ENCODE measurements at places on chromosomes 5 and 9.

DNA sequence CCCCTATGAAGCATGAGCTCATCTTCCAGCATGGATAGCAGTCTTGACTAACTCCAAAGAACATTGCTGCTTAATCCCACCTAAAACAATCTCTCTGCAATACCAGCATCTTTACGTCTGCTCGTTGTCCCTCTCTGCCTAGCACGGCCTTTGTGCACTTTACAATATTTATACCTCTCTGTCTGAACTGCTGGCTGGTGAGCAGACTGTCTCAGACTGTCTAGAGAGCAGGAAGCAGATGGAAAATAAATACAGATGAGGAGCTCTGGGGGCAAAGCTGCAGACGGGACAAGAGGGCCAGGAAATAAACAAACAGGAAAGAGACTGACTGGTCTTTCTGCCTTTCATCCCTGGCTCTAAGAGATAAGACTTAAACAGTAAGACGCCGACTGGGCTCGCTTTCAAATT, 224.8 kb downstream of the ENC1 start:
- no peak for DNase-seq

- DNase-seq, result no peak
These were observed 383.9 kb upstream of the DAB2 start for GRCh38 chr5:39808656-39809055.

GRCh38 chr9:81798606-81799005, 109.3 kb upstream of the TLE1 start:
- DNase-seq, result no peak

DNA sequence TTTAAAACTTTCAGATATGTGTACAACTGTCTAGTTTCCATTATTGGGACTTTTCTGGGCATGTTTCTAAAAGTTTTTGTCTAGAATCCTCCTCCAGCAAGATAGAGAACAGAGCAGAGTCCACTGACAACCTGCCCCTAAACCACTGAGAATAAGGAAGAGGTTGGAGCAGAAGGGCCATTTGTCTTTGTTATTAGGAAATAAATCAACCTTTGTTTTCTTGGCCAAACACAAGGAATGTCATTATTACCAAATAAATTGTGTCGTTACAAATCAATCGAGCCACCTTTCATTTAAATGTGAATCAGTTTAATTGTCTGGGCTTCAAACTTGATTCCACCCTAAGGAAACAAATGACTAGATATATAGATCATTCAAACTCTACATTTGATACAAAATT, 81.4 kb downstream of the GAS1 start:
- no peak for DNase-seq

- DNase-seq, result no peak
These were observed 45.7 kb upstream of the SLCO4C1 start for GRCh38 chr5:102341681-102342288.

DNA sequence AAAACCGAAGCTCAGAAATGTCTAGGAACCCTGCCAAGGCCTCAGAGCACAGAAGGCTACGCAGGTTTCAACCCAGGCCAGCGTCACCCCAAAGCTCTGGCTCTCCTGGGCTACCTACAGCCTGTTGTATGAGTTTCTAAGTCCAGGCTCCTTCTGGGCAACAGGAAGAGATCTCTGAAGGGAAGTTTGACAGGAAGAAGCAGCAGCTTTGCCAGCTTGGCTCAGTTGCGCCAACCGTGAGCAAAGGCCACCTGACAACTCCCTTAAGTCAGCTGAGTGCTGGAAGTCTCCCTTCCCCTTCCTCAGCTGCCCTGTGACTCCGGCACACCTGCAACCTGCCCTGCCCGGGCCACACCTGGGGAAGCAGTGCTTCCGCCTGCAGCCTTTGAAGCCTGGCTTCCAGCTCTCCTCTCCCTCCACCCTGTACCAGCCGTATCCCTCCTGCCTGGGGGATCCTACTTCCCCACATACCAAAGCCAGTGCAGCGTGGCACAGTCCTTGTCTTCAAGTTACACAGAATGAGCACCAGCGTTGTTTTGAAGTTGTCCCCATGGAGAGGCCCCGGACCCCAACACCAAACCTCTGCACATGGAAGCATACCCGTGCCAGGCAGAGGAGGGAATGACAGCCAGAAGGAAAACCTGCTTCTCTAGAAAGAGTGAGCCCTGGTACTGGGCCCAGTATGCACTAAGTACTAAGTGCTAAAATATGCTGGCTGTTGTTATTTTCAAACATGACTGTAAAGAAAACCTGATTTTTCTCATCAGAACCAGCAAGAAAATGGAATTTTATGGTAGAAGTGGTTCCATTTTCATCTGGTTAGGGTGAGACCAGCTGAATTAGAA, 36.5 kb downstream of the SHB start:
- no peak for DNase-seq

DNA sequence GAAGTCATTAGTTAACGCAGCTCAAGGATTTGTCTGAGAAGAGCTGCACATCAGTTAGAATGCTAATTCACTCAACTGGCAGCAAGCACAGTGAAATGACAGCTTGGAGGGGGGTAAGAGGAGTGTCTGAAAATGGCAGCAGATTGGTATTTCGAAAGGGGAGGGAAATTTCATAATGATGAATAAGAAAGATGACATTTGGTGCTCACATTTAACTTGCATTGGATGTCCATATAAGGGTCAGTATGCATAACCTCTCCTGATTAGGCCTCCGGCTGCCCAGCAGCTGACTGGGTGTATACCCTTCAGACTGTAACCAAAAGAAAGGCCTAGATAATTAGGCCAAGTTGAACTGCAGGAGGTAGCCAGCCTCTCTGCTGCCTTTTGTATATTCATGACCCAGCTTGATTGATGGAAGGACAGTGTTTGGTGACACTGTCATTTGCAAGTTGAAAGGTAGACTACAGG, 131.0 kb downstream of the PBX3 start:
- no peak for DNase-seq

- DNase-seq, result no peak
These were observed 969 bp downstream of the CLK4 start for GRCh38 chr5:178625679-178626483.

DNA sequence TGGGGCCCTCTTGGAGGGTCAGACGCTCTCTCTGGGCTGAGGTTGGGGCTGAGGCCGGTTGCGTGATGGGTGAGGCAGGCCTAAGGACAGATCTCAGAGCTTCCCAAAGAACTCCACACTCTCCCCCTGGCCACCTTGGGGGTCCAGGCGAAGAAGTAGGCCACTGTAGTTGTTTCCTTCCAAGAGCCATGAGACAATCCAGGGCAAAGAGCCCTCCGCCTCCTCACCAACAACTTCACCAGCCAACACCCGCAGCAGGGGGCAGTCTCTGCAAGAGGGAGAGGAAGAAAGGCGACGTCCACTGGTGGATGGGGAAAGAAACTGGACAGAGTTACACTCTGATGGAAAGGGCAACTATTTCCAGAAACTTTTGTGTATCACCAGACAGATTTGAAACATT, 10.7 kb downstream of the SLC35A4 start:
- DNase-seq, result no peak

DNA sequence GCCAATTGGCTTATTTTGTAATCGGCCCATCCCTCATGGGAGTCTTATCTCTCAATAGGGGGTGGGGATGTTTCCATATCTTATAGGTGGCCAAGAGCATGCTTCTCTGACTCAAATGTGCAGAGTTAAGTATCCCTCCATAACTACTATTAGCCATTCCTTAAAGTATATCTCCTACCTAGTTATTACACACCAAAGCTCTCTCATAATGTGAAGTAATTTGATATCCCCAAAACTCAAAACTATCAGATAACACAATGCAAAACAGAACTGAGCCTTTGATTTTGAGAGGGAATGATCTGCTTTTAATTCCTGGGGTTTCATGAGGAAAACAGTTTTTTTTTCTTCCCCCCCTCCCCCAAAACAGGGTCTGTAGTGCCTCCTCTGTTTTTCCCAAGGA, 28.4 kb downstream of the UNC13B start:
- no peak for DNase-seq

GRCh38 chr5:76537073-76537543, 86.1 kb downstream of the F2RL2 start:
- no peak for DNase-seq

- DNase-seq, result peak; percentile 58
These were observed 339.6 kb upstream of the CCNH start for GRCh38 chr5:87752362-87752761.

DNA sequence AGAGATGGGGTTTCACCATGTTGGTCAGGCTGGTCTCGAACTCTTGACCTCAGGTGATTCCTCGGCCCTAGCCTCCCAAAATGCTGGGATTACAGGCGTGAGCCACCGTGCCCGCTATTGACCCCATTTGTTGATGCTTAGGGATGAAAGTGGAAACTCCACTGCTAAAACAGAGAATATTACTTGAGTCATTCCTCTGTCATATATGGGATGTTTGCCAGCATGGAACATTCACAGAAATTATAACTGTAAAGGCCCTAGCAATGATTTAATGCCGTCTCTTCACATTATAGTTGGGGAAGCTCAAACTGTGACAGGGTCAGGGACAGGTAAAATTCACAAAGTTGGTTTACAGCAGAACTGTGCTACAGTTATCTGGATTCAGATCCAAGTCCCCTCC, 94.5 kb downstream of the TMC1 start:
- DNase-seq, result no peak

DNA sequence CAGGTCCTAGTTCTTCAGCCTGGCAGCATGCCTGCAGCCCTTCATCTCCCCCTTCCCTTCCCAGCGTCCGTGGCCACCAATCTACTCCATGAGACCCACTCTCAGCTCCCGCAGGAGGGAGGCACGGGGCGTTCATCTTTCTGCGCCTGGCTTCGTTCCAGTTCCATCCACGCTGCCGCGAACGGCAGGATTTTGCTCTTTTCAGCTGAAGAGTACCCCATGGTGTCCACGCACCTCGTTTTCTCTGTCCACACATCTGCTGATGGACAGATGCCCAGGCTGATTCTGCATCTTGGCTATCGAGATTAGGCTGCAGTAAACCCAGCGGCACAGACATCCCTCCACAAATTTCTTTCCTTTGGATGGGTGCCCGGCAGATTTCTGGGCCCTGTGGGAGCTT, 30.5 kb upstream of the NKD2 start:
- DNase-seq, result no peak

- DNase-seq, result no peak
These were observed 4.9 kb downstream of the NPDC1 start for GRCh38 chr9:137041124-137041523.

- no peak for DNase-seq
These were observed 22.7 kb downstream of the ANXA2R start for GRCh38 chr5:43017428-43017815.

GRCh38 chr5:168877132-168877892, 298.1 kb upstream of the PANK3 start:
- DNase-seq, result no peak

DNA sequence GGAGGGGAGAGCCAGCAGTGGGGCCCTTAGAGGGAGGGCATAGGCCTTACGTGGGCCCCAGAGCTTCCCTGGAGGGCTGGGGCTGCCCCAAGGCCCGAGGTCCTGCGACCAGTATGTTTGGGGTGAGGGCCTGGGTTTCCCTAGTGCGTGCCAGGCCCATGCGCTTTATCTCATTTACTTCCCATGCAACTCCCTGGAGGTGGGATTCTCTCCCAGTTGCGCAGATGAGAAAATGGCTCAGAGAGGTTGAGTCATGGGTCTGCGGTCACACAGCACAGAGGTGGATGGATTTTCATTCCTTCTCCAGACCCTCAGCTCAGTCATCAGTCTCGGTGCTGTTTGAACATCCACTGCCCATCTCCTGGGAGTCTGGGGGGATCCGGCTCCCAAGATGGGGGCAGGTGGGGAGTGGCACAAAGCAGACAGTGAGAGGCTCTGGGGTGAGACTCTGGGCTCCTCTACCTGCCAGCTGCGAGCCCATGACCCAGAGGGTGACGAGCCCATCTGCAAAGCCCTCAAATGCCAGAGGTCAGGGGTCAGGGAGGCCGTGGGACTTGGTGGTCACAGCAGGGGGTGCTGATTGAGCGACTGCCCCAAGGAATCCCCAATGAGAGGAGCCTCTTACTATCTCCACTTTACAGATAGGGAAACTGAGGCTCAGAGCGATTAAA, 171.2 kb downstream of the GAPVD1 start:
- no peak for DNase-seq

GRCh38 chr5:11650936-11651335, 253.3 kb downstream of the CTNND2 start:
- DNase-seq, result no peak

DNA sequence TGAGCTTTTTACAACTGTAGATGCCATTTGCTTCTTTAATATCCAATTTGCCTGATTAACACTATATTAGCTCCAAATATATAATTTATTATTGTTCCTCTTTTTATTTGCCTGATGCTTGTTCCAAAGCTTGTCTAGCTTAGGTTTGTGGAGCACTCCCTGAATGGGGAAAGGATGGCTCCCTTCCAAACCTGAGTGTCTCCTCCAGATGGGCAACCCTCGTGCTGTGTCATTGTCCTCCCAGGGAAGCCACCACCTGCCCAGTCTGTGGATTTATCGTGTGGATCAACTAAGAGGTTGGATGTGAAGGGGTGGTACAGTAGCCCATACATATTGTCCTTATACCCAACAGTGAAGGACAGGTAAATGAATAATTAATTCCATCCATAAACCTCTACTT, 404.9 kb downstream of the CDK5RAP2 start:
- no peak for DNase-seq

DNA sequence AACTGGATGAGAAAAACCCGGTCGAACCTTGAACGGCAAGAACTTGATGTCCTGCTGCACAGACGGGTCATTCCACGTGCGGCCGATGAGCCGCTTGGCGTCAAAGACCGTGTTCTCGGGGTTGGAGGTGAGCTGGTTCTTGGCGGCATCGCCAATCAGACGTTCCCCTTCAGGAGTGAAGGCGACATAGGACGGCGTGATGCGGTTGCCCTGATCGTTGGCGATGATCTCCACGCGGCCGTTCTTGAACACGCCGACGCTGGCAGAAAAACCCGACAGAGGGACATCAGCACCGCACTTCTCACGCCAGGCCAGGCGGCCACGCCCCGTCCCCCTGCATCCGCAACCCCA, 519 bp downstream of the HSPA5 start:
- no peak for DNase-seq

GRCh38 chr9:107274953-107275422, 8.1 kb upstream of the RAD23B start:
- no peak for DNase-seq

GRCh38 chr9:134548618-134549017, 93.0 kb upstream of the COL5A1 start:
- no peak for DNase-seq

GRCh38 chr5:58407042-58407719, 52.7 kb downstream of the PLK2 start:
- DNase-seq, result no peak

DNA sequence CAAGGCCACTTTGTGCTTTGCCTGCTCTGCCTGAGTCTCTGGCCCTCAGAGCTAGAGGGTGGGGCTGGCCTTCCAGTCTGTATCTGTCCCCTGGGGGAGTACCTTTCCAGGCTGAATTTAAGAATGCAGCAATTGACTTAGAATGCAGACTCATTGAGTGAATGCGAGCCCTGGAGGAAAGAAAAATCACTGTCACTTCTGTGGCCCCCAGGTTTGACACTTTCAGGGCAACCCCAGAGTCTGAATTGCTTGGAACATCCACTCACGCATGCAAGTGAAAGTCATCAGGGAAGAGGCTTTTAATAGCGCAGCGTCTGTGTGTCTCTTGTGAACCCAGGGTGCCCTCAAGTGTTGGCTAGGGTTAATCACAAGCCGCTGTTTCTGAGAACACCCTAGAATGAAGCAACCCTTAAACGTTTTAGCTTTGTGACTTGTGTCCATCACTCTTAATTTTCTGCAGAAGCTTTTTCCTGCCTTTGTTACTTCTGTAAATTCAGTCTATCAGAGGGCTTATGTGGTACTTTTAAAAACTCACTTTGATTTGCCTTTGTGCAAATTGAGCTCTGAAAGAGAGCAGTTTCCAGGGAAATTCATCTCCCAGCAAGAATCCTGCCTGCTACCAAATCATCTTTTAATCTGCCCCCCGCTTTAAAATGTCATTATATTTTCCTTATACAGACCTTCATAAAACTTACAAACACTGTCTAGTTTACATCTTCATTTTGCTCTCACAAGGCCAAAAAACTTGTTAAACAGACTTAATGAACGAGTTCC, 146.8 kb upstream of the IQGAP2 start:
- DNase-seq, result no peak
